Panc1 (cell line): ENCODE measurements at places on chromosomes 3 and 15. TPM values are rescaled to one million over a fixed set of nuclear protein-coding genes. Genes with fewer than 3 reads are reported as not detected.

DNA sequence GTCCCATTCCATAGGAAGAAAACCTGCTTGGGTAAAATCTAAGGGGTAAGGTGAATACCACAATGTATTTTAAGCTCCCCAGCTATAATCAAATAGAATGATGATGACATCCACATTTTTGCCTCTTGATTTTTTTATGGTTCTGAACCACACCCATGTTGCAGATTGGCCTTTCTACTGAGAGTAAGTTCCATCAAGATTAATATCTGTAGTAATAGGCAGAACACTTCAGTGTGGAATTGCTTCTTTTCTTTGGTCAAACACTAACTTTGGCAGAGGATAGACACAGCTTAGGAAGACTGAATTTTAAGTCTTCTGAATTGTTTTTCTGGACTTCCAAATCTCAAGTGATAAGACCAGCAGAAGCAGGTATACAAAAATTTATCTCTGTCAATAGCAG is 27.0 kb downstream of the PLS1 start:
- no peak for DNase-seq

- no peak for DNase-seq
These were observed 601.7 kb upstream of the ZNF717 start for GRCh38 chr3:76387000-76387399.

SLC28A1 gene
- not detected for total RNA-seq

GRCh38 chr3:66567077-66567476 is 66.3 kb upstream of the LRIG1 start:
- no peak for DNase-seq

GRCh38 chr3:194255252-194256039 is 95.7 kb downstream of the CPN2 start:
- DNase-seq: no peak

- DNase-seq: no peak
These were observed 738.8 kb upstream of the GOLIM4 start for GRCh38 chr3:168834558-168834957.

GRCh38 chr3:18046131-18046915 is 303.9 kb upstream of the TBC1D5 start:
- DNase-seq: no peak

PLIN1 gene
- total RNA-seq: 0.44 TPM

KBTBD13 gene
- total RNA-seq: not detected

SKOR1 gene
- 0.21 TPM for total RNA-seq

ATP2B2 gene
- not detected for total RNA-seq

- peak; percentile 55 for DNase-seq
These were observed 35.2 kb downstream of the NCEH1 start for GRCh38 chr3:172675441-172676193.
